NCI-H1092 (cell line): ENCODE measurements at places on chromosomes 7 and 10.

- no peak for DNase-seq
Observed at GRCh38 chr10:49768329-49768728, 6.2 kb upstream of the OGDHL start.

- no peak for DNase-seq
Observed at GRCh38 chr7:130932667-130933432, 198.8 kb upstream of the KLF14 start.

- DNase-seq: no peak
Observed at GRCh38 chr7:1240517-1241257, 8.0 kb downstream of the UNCX start.

DNA sequence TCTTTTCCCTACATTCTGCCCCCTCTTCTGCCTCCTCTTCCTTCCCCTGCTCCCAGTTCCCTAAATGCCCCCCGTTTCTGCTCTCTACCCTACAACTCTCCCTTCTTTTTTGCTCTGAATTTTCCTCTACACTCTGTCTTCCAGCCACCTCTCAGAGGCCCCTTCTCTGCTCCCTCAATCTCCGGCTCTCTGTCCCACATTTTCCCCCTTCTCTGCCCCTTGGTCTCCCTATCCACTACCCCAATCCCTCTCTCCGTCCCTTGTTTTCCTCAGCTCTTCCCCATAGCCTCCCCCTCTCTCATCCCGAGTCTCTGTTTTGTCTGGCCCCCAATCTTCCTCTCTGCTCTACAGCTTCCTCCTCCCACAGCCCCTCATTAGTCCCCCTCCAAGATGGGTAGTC lies 3.3 kb downstream of the ALOX5 start:
- DNase-seq: no peak

GRCh38 chr10:98460837-98461499 lies 14.2 kb upstream of the HPS1 start:
- DNase-seq: no peak

DNA sequence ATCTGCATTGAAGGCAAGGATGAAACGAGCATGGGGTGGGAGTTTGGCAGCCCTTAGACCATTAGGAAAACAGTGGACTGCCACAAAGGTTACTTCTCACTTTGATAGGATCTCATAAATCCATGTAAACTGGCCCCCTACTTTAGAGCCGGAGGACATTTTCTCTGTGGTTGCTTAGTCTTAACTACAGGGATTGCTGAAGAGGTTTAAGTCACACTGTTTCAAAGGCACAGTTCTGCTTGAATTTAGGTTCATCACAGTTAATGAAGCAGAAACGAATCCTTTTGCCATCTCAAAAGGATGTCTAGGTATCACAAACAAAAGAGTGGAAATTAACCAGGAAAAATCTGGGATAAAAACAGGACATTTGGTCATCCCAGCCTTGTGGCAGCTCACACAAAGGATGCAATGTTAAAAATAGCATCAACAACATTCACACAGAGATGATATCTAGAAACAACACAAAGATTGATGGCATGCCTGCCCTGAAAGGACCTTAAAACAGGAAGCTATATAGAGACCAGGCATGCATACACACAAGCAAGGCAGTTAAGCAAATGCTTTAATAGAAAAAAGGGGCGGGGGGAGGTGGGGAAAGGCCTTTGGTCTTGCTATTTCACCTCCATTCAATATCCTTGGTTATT lies 74.0 kb downstream of the DOCK4 start:
- no peak for DNase-seq

- DNase-seq: no peak
Observed at GRCh38 chr7:72183835-72184234, 228.3 kb downstream of the CALN1 start.

- no peak for DNase-seq
Observed at GRCh38 chr10:132404169-132404880, 7.3 kb downstream of the PWWP2B start.

GRCh38 chr10:85319826-85320225 lies 991.4 kb downstream of the CCSER2 start:
- DNase-seq: no peak

DNA sequence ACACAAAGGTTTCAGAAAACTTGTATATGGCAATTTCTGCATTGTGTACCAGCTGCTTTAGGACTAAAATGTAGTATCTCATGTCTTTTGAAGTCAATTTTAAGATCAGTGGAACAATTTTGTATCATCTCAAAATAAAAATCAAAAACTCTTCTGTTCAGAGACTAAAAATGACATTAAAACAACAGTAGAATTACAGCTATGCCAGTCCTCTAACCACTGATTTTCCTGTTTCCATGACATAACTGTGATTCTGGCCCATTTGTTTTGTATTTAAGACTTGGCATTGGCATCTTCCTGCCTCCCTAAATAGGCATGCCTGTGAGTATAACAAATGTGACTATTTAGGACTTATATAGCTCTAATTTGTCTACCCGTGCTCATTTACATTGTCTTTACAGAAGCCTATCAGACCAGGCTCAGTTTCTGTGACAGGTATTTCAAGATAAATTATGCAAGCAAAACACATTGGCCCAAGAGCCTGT lies 29.1 kb upstream of the VPS41 start:
- no peak for DNase-seq

DNA sequence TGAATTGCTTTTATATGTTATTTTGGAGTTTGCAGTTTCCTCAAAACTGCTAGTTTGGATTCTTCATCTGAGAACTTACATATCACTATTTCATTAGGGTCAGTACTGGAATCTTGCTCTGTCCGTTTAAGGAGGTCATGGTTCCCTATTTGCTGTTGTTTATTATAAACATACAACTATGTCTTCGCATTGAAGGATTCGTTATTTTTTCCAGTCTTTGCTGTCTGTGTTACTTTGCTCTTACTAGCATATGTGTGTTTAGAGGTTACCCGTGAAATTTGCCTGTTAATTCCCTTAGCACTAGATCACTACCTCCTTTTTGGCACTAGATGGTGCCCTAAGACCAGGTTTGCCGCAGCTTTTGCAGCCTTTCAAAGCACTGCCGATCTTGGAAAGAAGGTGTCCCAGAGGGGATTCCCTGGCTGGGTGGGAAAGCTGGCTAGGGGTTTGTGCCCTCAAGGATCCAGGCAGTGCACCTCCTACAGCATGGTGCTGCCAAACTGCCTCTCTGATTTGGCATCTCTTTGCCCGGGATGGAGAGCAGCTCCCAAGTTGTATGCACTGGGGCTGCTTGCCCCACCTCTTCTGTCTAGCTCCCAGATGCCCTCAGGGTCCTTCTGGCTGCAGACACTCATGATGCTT lies 103.1 kb upstream of the APBB1IP start:
- peak; percentile 49 for DNase-seq

DNA sequence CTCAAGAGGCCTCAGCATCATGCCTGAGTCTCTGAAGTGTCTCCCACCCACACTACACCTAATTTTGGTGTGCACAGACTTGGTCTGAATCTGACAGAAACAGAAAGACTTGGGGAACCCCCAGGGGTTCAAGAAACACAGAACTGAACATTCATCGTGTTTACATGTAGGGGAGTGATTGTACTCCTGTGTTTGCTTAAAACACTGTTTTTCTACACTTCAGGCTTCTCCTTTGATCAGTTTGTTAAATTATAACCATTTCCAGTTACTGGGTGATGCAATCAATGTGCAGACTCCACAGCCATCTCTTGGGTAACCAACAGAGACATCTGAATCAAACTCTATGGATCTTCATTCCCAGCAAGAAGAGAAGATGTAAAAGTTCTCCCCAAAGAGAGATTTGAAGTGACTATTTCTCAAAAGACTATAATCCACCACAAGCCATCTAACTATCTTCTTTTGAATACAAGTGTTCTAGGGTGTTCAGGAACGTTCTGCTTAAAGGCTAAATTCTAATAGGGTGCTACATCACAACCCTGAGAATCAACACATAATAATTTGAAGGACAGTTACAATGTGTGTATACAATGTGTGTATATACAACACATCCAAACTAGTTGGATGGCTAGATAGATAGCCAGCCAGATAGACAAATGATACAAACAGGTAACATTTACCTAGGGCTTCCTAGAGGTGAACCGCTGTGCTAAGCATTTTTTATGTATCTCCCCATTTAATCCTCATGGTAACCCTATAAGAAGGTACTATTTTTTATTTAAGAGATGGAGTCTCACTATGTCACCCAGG lies 34.2 kb downstream of the DNAJC12 start:
- DNase-seq: no peak

GRCh38 chr7:122018032-122018431 lies 126.0 kb downstream of the AASS start:
- no peak for DNase-seq

DNA sequence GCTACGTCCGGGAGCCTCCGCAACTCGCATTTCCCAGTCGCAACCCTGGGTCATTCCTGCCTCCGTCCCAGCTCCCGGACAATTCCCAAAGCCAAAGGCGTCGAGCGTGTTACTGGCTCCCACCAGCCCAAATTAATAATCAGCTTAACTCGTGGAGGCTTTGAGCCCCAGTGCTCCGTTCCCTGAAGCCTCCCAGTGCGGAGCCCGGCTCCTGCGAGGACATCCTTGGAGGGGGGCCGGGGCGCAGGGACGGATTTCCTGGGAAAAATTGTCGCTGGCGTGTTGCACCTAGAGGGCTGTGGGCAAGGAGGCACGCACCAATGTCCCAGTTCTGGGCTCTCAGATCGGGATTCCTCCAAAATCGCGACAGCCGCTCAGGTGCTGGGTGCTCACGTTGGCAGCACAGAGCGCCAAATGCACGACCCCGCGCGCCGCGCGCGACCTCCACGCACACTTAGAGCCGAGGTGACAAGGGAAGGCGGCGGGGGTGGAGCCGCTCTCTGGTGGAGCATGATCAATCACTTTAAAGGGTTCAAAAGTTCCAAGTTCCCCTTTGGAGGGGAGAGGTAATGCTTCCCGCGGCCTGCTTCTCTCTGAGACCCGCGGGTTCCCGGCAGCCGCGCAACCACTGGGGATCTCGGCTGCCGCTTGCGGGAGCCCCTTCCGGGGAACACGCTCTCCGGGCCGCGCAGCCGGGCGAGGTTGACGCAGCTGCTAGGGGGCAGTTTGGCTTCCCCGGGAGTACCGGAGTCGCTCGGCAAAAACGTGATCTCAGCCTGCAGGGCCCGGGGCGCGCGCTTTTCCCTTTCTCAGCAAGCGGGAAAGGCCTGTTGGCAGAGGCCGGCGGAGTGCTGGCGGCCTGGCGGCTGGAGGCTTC lies 25.5 kb downstream of the SKIDA1 start:
- no peak for DNase-seq

GRCh38 chr7:3650844-3651243 lies 349.8 kb downstream of the SDK1 start:
- DNase-seq: no peak

- DNase-seq: no peak
Observed at GRCh38 chr10:5252177-5253037, 55.8 kb downstream of the AKR1C4 start.

DNA sequence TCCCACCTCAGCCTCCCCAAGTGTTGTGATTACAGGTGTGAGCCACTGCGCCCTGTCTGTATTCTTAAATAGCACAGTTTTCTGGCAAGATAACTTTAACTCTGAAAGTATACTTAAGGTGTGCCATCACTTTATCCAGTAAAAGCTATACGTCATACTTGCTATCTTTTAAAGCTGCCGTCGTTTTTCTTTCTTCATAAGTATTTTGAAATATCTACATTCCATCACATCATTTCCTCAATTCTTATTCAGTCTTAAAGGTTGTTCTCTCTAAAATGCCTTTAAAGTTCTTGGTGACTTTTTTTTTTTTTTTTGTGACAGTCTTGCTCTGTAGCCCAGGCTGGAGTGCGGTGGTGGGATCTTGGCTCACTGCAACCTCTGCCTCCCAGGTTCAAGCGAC lies 34.7 kb downstream of the PTPN12 start:
- no peak for DNase-seq

DNA sequence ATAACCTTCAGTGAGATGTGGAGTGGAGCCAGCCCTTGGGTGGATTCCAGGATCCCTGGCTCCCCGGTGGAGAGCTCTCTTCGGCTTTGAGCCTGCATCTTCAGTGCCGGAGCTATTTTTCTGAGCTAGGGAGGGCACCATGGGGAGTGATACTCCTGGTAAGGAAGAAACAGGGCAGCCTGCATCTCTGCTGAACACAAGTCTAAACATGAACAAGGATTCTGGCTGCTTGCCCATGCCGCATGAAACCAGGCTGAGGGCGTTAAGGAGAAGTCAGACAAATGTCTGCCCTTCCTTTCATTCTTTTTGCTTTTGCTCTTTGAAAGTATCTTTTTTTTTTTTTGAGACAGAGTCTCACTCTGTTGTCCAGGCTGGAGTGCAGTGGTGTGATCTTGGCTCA lies 60.4 kb downstream of the EVX1 start:
- peak; percentile 10 for DNase-seq

DNA sequence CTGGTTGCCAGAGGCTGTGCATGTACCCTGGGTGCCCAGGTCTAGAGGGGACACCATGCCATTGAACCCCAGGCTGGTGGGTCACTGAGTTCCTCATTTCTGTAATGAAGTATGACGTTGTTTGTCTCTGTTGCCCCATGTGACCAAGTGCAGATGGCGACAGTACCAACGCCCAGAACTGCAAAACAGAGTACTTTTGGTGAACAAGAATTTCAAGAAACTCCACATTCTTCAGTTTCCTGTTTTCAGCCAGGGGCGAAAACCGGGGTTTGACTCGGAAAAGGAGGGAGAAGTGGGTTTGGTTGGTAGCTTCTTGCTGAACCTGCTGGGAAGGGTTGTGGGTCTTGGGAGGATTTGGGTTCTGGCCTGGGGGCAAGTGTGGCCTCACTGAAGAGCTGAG lies 18.2 kb downstream of the CYP17A1 start:
- no peak for DNase-seq

- no peak for DNase-seq
Observed at GRCh38 chr7:4030346-4030950, 651.6 kb upstream of the FOXK1 start.

- DNase-seq: no peak
Observed at GRCh38 chr10:126564326-126564888, 106.1 kb downstream of the C10orf90 start.

GRCh38 chr7:98038321-98038720 lies 48.3 kb upstream of the OCM2 start:
- no peak for DNase-seq

- DNase-seq: no peak
Observed at GRCh38 chr7:124031919-124032318, 948 bp downstream of the TMEM229A start.

DNA sequence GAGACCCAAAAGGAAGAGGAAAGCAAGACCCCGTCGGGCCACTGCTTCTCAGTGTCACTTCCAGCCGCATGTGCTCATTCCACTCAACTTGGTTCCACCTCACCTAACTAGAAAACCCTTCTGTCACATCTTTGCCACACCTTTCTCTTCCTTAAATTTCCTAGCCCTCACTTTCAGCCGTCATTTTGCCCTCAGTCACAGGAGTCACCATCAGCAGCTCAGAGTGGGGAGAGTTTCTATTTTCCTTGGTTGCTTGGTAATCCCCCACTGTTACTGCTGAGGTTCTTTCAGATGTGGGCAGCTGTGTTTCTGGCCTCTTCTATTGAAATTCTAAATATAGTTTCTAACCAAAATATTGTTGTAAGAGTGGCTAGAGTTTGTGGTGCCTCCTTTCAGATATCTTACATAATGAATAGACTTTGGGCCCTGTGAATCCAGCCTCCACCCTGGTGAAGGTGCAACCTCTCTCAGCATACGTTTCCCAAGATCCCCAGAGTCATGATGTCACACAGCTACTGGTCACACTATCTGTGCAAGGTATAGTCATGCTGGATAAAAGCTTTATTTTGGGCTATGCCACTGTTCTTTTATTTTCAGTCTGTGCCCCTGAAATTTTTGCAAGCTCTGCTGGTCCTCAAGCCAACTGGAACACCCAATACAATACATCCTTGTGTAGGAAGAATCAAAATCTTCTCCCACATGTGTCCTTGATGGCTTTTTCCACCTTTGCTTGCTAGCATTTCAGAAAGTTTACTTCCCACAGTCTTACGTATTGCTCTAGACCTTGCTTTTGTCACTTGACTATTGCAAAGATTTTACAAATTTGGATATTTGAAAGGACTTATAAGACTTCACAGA lies 9.2 kb downstream of the AGBL3 start:
- no peak for DNase-seq
